Esophagus muscularis mucosa (tissue), 4 donors: ENCODE measurements at places on chromosomes 5 and 9. TPM values are rescaled to one million over a fixed set of nuclear protein-coding genes. Genes with fewer than 3 reads are reported as not detected.

Gene OXCT1
- 33.2 TPM for total RNA-seq

Gene FBXO4
- 7.5 TPM for total RNA-seq

Gene ADAMTS12
- total RNA-seq = 2.3 TPM

Gene SAP30L
- 34.9 TPM for total RNA-seq

Gene FBXL7
- total RNA-seq = 27.4 TPM

Gene CDX1
- total RNA-seq = 0.23 TPM

Gene CARTPT
- total RNA-seq = 7.4 TPM

Gene TIFAB
- total RNA-seq = not detected

Gene FOXE1
- not detected for total RNA-seq

Gene CDH9
- total RNA-seq = not detected

Gene GPR21
- 0.33 TPM for total RNA-seq

Gene ZNF879
- total RNA-seq = 4.5 TPM

Gene TRPM6
- total RNA-seq = 1.7 TPM

Gene KCNV2
- total RNA-seq = not detected

Gene DDX4
- total RNA-seq = not detected

Gene SEMA5A
- total RNA-seq = 2.1 TPM

Gene SH3TC2
- 2.2 TPM for total RNA-seq

Gene TGFBI
- total RNA-seq = 71.2 TPM

Gene LCN1
- total RNA-seq = not detected

Gene ECM2
- total RNA-seq = 11.7 TPM

Gene ZNF454
- total RNA-seq = 4.8 TPM

Gene TMEM215
- 0.06 TPM for total RNA-seq

Gene CYSRT1
- total RNA-seq = 0.40 TPM

Gene SLC25A2
- total RNA-seq = 0.23 TPM

Gene SPATA6L
- total RNA-seq = 0.99 TPM

Gene MEIKIN
- total RNA-seq = not detected

Gene HTR1A
- total RNA-seq = not detected

Gene SPRY4
- 25.6 TPM for total RNA-seq

Gene PRRT1B
- total RNA-seq = not detected

Gene FYB1
- 4.5 TPM for total RNA-seq

Gene STK32A
- total RNA-seq = 1.2 TPM

Gene SOWAHA
- total RNA-seq = 0.83 TPM

Gene FBP1
- total RNA-seq = 1.8 TPM

Gene PCDHGA11
- 5.1 TPM for total RNA-seq
